ENCODE measurements at places on chromosomes 13 and 19.

DNA sequence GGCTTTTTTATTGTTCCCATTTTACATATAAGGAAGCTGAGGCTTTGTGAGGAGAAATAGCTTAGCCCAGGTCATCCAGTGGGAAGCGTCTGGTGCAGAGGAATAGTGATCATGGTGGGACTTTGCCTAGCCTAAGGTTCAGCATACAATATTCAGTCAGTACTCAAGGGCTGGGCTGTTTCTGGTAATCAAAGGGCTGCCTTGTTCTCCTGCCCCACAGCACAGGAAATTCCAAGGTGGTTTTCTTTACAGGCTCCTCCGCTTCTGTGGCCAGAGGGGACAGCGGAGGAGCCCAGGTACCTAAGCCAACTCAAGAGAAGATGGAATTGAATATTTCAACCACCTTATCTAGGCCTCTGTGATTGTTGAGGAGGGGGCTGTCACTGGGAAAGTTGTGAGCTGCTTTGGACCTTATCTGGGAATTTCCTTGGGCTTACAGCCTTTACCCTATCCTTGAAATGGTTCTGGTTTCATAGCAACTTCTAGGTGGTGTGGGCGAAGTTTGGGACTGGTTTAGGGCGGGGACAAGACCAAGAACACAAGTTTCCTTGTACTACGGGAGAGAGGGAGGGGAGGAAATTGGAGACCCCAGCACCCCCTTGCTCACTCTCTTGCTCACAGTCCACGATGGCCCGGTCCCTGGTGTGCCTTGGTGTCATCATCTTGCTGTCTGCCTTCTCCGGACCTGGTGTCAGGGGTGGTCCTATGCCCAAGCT lies at the start of gene MIA:
TSS of gene MIA (plus strand) at position 606 of the 716 bp plus-strand sequence. CDS start at position 628, 22 bp downstream.
- no peak for DNase-seq

DNA sequence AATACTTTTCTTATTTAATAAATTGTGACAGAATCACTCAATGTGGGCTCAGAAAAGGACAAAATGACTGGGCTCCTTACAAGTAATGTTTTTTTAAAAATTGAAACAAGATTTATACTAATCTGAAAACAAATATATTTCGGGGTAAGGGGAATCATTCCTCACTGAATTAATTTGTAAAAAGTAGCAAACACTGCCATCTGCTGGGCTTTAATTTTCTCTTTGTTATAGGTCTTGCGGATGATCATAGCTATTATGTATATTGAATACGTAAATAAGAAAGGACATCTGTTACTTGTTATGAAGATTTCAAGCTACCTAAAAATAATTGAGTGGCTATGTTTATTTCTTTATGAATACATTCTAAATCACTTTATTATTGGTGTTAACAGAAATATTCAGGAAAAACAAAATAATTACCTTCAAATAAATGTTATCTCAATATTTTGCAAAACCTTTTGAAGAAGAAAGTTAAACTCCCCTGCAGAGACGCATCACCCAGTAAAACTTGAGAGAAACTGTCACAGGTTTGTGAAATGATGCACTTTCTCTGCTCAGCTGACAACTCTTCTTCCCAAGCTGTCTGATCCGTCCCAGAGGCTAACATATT lies 17.8 kb upstream of the ENOX1 start:
- DNase-seq, result no peak

DNA sequence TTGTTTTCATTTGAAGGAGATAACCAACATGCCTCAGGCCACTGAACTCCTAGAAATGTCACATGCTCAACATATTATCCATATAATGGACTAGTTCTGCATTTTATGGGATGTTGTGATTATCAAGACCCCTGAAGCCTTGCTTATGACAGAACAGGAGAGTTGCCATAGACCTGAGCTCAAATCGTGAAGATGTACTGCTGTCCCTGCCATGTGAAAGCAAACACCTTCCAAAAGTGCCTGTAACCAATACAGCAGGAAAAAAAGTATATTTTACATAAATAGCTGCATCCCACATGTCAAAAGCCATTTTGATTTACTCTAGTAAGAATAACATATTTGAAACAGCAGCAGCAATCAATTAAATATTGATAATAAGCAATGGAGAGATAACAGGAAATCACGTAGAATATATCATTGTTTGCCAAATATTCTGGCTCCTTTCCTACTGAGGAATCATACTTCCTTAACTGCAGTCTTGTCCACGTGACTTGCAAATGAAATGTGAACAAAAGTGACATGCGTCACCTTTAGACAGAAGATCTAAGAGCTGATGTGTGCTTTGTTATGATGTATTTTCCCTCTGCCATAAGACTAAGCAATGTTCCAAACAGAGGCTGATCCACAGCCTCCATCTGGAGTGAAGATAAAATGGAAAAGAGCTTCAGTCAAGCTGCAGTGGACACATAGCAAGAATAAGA lies 33.5 kb downstream of the SLC25A30 start:
- no peak for DNase-seq

DNA sequence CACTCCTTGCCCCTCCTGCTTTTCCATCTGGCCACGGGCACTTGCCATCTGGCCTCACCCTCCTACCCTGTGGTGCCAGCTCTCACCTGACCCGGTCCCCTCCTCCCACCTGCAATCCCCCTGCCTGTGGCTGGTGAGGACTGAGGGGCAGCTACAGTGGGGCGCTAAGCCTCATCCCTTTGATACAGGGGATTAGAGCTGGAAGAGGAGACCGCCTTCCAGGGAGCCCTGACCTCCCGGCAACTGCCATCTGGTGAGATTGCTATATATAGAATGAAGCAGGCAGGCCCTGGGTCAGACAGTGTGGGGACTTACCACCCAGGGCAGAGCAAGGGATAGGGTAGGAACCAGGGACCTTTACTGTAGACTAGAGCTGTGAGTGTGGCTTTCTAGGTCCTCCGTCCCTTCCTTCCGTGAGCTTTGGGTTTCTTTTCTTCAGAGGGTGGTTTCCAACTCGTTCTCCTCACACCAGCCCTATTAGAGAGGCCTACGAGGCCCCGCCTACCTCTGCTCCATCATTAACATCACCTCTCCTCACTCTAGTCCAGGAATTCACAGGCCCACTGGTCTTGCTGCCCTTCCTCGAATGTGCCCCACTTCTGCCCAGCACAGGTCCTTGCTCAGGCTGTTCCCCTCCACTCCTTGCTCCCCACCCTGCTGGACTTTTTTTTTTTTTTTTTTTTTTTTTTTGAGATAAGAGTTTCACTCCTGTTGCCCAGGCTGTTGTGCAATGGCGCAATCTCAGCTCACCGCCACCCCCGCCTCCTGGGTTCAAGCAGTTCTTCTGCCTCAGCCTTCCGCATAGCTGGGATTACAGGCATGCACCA lies 7.7 kb downstream of the KASH5 start:
- no peak for DNase-seq
